Activated naive CD4-positive, alpha-beta T cell (primary cell): ENCODE measurements at places on chromosomes 1 and 21.

GRCh38 chr1:210905944-210906453 is 227.9 kb downstream of the KCNH1 start:
- no peak for DNase-seq

- DNase-seq = no peak
These were observed 16.4 kb downstream of the REG4 start for GRCh38 chr1:119794876-119795240.

- DNase-seq = no peak
These were observed 3.6 kb upstream of the ZMYM4 start for GRCh38 chr1:35264871-35265270.

GRCh38 chr1:219085082-219085481 is 88.6 kb upstream of the LYPLAL1 start:
- no peak for DNase-seq

- DNase-seq = no peak
These were observed 11.3 kb upstream of the SYT6 start for GRCh38 chr1:114164840-114165543.

- DNase-seq = no peak
These were observed 36.9 kb upstream of the KLHDC7A start for GRCh38 chr1:18443587-18444520.

DNA sequence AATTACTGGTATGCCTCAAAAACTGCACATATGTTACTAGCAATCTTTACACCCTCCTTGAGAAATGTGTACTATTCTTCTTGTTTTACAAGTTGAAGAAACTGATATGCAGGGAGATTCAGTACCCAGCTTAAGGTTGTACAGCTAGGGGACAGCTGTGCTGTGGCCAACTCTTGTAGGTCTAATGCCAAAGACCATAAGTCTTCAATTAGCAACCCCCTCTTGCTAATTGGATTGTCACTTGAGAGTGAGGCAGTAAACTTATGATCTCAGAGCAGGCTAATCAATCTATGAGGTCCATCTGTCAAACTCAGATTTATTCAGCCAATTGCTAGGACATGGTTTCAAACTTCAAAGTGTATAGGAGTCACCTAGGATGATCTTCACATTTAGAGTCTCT is 492.0 kb upstream of the USP24 start:
- DNase-seq = no peak

- no peak for DNase-seq
These were observed 198.8 kb downstream of the AMY1C start for GRCh38 chr1:103948526-103948925.

- no peak for DNase-seq
These were observed 16.1 kb upstream of the GSTM4 start for GRCh38 chr1:109639841-109640184.

DNA sequence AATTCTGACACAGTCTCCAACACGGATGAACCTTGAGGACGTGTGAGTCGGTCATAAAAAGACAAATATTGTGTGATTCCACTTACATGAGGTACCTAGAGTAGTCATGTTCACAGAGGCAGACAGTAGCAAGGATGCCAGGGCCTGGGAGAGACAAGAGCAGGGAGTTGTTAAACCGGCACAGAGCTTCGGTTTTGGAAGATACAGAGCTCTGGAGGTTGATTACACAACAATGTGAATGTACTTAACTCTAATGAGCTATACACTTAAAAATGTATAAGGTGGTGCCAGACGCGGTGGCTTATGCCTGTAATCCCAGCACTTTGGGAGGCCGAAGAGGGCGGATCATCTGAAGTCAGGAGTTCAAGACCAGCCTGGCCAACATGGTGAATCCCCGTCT is 37.8 kb upstream of the NEK2 start:
- DNase-seq = no peak

GRCh38 chr1:221035662-221036153 is 156.5 kb downstream of the HLX start:
- DNase-seq = no peak

DNA sequence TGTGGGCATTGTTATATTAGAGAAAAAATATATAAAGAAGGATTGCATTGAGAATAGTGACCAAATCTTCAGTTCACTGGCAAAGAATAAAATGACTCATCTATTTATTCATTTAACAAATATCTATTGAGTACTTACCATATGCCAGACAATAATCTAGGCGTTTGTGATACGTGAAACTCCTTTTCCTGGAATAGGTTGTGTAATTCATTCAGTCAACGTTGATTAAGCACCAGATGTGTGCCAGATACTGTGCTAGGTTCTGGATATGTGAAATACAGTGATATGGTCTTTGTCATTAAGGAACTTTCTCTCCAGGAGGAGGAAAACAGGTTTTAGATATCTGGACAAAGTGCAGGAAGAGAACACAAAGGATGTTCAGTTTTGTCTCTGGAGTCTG is 344.5 kb downstream of the RWDD3 start:
- no peak for DNase-seq

GRCh38 chr1:234758851-234759250 is 148.9 kb upstream of the IRF2BP2 start:
- peak; percentile 10 for DNase-seq

- no peak for DNase-seq
These were observed 369.8 kb upstream of the KAZN start for GRCh38 chr1:14228677-14229076.

GRCh38 chr1:155646307-155646706 is 36.3 kb downstream of the MSTO1 start:
- DNase-seq = no peak

GRCh38 chr1:22408230-22408629 is 43.4 kb upstream of the ZBTB40 start:
- no peak for DNase-seq

GRCh38 chr1:179298952-179299351 is 5.4 kb downstream of the SOAT1 start:
- no peak for DNase-seq

GRCh38 chr1:209587789-209588188 is 4.3 kb downstream of the CAMK1G start:
- no peak for DNase-seq

DNA sequence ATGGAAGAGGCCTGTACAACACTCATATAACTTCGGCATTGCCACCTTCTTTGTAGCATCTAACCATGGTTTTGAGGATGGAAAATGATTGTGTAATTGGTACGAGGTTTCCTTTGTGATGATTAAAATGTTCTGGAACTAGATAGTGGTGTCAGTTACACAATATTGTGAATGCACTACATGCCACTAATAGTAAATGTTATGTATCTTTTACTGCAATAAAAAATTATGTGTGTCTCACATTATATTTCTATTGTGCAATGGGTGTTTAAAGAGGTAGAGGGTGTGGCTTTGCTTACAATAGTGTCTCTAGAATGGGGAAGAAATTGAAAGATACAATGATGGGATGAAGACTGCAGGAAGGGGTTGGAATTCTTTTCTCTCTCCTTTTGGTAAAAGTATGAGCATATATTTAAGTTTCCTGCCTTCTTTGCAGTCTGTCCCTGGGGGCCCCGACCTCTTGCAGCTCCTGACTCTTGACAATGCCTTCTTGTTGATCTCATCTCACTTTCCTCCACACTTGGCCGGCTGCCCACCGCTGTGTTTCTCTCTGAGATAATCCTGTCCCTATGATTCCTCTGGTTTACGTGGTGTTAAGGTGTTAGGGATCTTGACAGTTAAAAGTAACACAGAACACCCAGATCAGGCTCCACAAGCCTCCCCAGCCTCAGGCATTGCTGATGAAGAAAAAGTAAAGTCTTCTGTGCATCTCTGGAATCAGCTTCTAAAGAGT is 39.3 kb downstream of the MTARC1 start:
- no peak for DNase-seq

- DNase-seq = no peak
These were observed 53.0 kb downstream of the BCAR3 start for GRCh38 chr1:93628681-93629080.

GRCh38 chr1:168401341-168401740 is 120.7 kb downstream of the TBX19 start:
- DNase-seq = no peak

- DNase-seq = no peak
These were observed 2.5 kb downstream of the SEMA4A start for GRCh38 chr1:156155756-156156510.

DNA sequence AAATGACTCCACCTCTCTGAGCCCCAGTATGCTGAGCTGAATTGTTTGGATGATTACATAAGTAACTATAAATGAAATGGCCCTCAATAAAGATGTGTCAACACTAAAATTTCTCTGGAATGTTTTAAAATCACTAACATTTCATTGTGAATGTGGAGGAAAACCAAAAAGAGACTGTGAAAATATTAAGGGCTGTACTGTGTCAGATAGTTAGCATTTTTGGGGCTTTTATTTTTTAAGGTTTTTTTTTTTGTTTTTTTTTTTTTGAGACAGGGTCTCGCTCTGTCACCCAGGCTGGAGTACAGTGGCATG is 6.3 kb downstream of the MYOC start:
- DNase-seq = no peak

DNA sequence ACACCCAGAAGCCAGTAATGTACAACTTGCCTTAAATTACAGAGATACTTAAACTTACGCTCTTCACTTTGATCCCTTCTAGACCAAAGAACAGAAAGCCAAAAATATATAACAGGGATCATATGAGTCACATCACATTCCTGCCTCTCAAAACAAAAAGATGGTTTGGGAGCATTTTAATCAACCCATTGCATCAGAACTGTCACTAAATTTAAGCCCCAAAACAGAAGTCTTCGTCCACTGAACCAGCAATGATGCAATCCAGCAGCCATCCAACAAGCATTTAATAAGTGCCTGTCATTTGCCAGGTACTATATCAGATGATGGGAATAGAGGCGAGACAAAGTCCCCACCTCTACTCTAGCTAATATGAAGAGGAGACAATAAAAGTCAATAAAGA is 42.7 kb upstream of the GLIS1 start:
- DNase-seq = no peak

GRCh38 chr21:45836268-45836655 is 145.3 kb upstream of the COL6A1 start:
- DNase-seq = no peak

DNA sequence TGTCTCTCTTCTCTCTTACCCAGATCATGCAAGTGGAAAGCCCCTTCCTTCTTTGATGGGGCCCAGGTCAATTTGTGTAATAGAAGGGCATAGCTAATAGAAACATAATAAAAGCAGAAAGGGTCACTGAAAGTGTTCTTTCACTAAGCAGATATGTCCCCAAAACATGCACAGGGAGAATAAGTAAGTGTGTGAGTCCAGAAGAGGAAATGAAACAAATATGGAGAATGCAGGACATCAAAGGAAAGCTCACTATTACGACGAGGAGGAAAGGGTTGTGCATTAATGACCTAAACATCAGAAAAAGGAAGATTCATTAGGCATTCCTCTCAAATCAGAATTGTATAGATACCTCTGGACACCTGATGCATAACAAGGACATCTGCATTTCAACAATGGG is 81.4 kb upstream of the SMYD2 start:
- DNase-seq = no peak

- no peak for DNase-seq
These were observed 17.6 kb downstream of the NADK start for GRCh38 chr1:1760715-1761114.

- DNase-seq = no peak
These were observed 57.9 kb upstream of the LGALS8 start for GRCh38 chr1:236465959-236466303.

DNA sequence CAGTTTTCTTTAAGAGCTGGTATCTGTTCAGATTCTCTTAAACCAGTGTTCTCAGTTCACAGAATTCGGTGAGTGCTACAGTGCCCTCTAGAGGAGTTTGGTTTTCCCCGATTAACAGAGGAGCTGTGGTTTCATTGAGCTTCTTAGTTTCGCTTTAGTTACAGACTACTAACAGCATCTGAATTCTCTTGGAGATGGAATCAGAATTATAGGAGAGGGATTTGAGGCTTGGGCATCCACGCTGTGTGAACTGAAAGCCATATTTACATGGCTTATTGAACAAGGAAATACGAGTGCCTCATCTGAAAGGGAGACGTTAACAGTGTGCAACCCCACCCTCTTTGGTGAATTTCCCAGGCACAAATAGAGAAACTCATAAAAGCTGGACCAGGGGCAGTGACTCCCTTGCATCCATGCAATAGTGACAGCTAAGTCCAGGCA is 202.0 kb downstream of the USH2A start:
- DNase-seq = no peak

DNA sequence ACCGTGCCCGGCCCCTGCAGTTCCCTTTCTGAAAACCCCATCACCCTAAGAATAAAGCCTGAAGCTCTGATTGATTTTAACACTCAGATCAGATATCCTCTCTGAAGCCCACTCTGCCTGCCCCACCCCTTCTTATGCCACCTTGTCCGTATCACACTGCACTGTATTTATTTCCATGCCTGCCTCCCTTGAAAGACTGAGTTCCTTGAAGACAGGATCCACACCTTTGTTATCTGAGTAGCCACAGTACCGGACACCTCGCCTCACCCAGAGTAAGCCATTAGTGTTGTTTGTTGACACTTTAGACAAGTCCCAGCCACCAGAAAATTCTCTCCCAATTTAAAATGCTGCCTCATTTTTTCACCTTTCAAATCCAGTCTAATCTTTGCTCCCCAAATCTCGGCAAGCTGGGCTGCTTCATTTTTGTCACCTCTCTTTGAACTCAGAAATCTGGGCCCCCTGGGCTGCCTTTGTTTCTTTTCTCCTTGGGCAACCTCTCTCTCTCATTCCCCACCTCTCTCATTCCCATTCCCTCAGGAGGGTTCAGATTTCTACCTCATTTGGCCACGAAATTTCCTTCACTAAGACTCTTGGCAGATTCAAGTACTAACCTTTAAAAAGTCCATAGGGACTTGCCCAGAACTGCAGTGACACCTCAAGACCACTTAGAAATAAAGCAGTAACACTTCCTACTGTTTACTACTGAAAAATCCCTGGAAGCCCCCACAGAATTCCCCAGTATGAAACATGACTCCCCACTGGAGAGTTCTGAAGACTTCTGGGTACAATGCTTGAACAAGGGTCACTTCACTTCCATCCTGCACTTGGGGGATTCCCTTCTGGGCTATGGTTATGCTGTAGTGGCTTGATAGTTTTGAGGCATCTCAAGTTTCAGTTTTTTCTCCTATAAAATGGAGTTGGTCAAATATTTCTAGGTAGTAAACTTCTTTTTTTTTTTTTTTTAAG is 8.7 kb upstream of the PPP1R15B start:
- DNase-seq = no peak

DNA sequence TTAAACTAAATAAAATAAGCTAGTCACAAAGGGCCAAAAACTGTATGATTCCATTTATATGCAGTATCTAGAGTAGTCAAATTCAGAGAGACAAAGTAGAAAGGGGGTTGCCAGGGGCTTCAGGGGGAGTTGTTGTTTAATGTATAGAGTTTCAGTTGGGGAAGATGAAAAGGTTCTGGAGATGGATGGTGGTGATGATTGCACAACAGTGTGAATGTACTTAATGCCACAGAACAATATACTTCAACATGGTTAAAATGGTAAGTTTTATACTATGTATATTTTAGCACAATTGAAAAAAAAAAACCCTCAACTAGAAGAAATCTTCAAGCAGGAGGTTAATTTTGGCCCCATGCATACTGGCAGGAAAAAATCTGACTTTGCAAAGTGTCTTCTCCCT is 24.3 kb downstream of the VAV3 start:
- no peak for DNase-seq

GRCh38 chr1:224245188-224245587 is 62.1 kb downstream of the DEGS1 start:
- DNase-seq = no peak

- no peak for DNase-seq
These were observed 3.1 kb downstream of the ACKR1 start for GRCh38 chr1:159207774-159208173.
